ENCODE measurements at places on chromosomes 5 and 9.

DNA sequence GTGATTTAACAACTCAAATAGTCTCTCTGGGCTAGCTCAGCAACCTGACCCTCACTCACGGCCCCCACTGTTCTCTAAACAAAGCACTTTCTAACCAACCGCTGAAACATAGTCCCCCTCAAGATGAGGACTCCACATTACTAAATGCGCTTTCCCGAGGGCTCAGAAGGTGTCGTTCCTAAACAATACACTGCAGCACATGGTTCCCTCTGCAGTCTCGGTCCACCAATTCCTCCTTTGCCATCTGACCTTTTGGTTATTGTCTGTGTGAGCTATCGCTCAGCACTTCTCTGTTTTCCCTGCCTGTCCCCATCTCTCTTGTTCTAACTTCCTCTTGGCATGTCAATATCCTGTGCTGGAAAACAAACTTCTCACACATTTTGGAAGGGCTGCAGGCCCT, 7.2 kb downstream of the EPB41L4A start:
- no peak for DNase-seq

DNA sequence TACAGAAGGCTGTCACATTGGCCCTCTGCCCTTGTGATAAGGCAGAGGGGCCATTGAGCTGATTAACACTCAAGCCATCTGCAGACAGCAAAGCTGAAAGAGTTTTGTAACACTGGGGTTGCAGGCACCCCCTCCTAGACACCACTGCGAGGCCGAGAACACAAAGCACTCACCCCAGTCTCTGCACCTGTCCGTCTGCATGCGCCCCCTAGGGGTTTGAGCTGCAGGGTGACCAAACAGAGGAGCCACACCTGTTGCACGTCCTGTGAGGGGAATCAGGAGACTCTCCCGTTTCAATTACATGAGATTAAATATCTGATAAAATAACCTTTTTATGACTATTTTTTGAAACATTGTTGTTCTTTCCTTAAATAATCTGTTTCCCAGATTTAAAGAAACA, 1180.4 kb downstream of the CDH9 start:
- DNase-seq, result no peak

- no peak for DNase-seq
These were observed 21.9 kb upstream of the FAM169A start for GRCh38 chr5:74888117-74888516.

DNA sequence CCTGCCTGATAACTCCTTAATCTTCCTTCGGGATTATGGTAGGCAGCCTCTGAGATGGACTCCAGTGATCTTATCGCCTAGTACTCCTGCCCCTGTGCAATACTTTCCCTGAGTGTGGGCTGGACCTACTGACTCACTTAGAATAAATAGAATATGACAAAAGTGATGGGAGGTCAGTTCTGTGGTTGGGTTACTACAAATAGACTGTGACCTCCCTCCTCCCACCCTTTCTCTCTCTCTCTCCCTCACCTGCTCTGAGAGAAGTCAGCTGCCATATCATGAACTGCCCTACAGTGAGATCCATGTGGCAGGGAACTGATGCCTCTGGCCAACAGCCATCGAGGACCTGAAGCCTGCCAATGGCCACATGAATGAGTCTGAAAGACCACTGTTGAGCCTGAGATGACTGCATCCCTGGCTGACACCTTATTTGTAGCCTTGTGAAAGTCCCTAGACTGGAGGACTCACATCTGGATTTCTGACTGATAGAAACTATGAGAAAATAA, 31.7 kb downstream of the NRG2 start:
- DNase-seq, result no peak

DNA sequence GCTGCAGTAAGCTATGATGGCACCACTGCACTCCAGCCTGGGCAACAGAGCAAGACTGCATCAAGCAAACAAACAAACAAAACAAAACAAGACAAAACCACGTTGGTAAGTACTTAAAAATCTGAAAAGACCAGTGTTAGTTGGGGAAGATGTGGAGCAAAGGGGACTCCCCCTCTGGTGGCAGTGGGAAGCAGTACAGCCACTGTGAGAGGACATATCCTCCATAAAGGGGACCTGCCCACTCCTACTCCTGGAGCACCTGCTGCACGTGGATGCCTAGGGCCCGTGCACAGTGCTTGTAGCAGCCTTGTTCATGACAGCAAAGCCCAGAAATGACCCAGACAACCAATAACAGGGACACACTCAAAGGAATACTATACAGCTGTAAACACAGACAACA, 17.0 kb upstream of the IPPK start:
- no peak for DNase-seq

DNA sequence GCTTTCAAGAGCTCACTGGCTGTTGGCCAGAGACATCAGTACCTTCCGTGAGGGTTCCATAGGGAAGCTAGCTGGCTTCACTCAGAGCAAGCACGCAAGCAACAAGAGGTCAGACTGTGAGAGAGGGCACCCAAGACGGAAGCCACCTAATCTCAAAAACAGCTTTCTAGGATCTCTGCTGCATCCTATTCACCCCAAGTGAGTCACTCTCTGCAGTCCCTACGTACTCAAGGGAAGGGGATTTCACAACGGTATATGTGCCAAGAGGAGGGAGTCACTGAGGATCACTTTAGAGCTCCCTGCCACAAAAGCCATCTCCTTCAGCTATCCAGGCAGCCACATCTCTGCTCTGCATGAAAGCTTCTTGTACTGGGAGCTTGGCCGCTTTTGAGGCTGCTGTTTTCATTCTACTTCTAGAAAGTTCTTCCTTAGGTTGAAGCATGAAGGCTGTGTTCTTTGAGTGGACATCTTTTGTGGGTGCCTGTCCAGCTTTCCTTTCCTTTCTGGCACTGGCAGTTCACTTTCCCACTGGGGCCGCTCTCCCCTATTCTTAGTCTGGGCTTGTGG, 249.5 kb downstream of the MAN2A1 start:
- DNase-seq, result no peak

DNA sequence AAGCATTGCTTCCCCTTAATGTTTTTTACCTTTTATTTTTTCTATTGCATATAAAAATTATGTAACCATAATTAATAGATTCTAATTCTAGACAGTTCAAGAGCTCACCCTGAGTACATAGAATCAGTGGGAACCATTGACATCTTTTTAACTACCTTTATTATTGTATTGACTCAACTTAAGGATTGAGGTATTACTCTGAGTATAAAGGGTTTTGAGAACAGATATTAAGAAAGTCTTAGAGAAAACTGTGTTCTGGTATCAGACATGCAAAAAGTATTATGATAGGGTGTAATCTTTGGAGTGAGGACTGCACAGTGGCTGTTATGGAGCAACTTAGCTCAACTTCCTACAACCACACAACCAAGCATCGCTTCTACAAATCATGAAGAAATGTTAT, 8.9 kb downstream of the SPEF2 start:
- no peak for DNase-seq

DNA sequence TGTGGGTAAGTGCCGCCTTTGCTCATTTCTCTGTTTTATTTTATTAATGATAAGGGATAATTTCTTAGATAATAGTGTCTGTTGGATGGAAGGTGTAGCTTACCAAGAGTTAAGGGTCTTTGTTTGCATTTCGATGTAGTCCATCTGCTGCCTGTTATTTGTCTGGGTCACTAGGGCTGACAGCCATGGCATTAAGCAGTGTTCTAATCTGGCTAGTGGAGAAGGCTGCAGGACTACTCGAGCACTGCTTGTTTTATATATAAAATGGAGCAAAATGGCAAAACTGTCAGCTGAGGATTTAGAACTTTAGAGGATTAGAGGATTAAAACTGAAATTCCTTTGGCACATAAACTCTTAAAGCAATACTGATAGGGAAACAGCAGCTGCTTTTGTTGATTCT, 67.5 kb downstream of the C7 start:
- DNase-seq, result no peak

DNA sequence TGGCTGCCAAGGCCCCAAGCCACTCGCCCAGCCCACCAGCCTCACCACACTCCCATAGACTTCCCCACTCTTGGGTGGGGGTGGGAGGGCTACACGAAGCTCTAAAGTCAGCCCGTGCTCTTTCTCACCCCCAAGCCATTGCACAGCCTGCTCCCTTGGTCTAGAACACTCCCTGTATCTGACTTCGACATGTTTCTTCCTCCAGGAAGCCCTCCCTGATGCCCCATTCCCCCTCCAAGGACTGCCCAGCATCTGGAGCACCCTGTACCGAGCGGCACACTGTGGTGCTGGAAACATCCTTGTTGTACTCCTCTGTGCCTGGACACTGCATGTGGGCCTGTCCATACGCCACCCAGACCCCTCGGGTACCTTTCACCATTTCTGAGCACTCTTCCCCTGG, 49.4 kb upstream of the KCNMB1 start:
- no peak for DNase-seq

Measured in CD4-positive, alpha-beta T cell treated with Interleukin-2 at 100 ng/mL for 4 hours (primary cell).